ENCODE measurements at places on chromosomes 4 and X.

- DNase-seq: peak; percentile 79
Observed at GRCh38 chr4:107930821-107931774, at the start of gene CYP2U1. CYP2U1 (plus strand) TSS chr4:107931549; CDS start chr4:107931644, 95 bp downstream.

DNA sequence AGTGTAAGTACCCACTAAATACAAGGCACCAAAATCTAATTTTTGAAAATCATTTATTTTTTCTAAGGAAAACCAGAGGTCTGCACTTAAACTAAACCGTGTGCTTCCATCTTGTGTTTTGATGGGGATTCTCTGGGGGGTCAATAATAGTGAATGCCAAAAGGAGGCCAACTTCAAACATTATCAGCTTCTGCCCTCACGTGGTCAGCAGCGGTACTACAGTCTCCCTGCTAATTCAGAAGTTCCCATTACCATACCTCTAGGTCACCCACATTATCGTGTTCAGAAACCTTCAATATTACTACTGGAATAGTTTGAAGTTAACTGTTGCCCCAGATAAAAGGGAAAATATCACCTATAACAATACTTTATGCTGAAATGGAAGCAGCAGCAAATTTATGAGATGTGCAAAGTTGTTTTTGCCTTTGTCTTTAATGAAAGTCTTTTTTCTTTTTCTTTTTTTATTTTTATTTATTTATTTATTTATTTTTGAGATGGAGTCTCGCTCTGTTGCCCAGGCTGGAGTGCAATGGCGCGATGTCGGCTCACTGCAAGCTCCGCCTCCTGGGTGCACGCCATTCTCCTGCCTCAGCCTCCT, 17.3 kb downstream of the CTPS2 start:
- peak; percentile 66 for DNase-seq

DNA sequence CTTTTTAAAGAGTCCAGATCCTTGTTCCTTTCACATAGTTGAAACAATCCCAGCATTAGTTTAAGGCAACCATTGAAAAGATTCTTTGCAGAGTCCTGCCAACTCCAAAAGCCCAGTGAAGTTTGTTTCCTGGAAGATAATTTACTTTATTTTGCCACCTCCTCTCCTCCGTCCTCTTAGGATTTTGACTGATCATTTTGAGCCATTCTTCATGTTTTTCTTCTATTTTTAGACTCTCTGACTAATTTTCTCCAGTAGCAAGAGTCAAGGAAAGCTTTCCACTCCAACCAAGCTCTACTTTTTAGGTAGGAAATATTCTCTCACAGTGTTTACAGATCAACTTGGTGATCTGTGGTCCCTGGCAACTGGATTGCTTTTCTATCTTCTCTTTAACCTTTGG, 10.3 kb downstream of the NCBP2L start:
- DNase-seq: no peak

- DNase-seq: no peak
Observed at GRCh38 chr4:3725936-3726870, 40.0 kb upstream of the ADRA2C start.

GRCh38 chr4:79294064-79294463, 31.8 kb downstream of the NAA11 start:
- DNase-seq: no peak

GRCh38 chr4:112521123-112522023, 5.4 kb upstream of the NEUROG2 start:
- DNase-seq: no peak

DNA sequence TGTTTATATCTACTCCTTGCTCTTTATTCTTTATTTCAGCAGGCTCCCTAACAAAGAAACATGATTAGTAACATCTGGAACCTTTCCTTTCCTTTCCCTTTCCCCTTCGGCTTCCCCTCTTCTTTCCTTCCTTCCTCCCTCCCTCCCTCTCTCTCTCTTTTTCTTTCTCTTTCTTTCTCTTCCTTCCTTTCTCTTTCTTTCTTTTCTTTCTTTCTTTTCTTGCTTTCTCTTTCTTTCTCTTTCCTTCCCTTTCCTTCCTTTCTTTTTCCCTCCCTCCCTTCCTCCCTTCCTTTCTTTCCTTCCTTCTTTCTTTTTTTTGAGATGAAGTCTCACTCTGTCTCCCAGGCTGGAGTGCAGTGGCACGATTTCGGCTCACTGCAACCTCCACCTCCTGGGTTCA, 30.7 kb upstream of the RBMX start:
- no peak for DNase-seq

GRCh38 chr4:171846232-171846631, 33.0 kb downstream of the GALNTL6 start:
- DNase-seq: peak; percentile 51

GRCh38 chrX:129717892-129718291, 20.9 kb upstream of the XPNPEP2 start:
- DNase-seq: no peak

DNA sequence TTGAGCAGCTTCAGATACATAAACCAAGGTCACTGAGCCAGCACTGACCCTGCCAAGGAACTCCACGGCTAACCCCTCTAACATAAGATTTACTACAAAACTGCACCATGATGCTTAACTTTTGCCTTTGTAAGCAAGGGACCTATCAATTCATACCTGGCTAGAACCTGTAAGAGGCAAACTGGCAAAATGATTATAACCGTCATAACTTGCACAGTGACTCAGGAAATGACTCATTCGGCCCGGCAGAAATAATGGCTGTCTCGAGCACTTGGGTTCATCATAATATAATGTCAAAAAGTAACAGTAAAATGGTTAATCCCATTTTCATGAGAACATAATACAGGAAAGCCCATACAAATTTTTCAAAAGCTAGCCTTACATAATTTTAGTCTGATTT, 17.2 kb downstream of the RASGEF1B start:
- DNase-seq: no peak

- no peak for DNase-seq
Observed at GRCh38 chrX:115284877-115285276, 4.6 kb upstream of the LUZP4 start.

DNA sequence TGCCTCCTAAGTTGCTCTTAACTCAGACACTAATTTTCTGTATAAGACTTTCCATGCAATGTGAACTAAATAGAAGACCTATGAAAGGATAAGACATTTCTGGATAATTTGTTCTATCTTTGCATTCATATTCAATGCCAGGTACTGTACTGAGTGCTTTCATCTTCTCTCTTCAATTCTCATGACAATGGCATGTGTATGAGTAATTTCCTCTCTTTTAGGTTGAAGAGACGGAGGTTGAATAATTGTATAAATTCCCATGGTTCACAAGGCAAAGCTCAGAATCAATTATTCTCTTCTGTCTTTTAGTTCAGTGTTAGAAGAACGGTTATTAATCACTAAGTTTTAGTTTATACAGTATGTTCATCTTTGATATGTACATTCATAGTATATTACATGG, 29.3 kb upstream of the CFAP299 start:
- DNase-seq: no peak

GRCh38 chr4:175833574-175834311, 21.7 kb upstream of the GPM6A start:
- DNase-seq: no peak

DNA sequence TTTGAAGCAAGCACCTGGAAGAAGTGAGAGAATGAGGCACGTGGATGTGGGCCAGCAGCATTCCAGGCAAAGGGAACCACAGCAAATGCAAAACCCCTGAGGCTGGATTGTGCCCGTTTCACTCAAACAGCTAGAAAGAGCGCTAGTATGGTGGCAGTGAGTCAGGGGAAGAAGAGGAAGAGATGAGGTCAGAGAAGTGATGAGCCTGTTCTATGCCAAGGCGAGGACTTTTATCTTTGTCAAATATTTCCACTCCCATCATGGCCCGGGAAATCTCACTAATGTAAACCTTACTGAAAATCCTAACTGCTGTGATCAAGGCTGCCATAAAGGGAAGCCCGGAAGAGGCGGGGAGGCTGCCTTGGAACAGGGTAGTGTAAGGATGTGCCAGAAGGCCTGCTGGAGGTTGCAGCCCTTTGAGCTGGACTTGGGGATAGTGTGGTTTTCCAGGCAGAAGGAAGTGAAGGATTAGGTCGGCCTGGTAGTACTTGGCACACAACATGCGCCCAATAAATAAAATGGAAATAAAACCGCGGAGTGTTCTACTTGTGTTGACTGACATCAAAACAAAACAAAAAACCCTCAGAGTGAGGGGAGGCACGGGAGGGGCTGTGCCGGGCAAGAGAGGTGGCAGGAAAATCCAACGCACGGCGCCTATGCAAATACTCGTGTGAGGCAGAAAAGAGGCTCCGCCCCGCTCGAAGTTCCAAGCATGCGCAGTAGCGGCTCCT, 1.2 kb upstream of the CDK16 start:
- DNase-seq: peak; percentile 41

DNA sequence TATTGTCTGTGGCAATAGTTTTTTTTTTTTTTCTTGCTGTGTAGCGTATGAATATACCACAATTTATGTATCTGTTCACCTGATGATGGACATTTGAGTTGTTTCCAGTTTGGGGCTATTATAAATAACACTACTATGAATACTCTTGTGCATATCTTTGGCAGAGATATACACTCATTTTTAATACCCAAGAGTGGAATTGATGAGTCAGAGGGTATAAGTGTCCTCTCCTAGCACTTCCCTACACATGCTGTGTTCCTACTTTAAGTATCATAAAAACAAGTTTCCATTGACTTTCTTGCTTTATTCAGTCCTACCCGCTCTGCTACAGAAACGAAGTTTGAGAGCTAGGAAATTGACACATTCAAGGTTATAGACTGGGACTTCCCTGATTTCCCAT, 39.8 kb downstream of the XIAP start:
- no peak for DNase-seq

DNA sequence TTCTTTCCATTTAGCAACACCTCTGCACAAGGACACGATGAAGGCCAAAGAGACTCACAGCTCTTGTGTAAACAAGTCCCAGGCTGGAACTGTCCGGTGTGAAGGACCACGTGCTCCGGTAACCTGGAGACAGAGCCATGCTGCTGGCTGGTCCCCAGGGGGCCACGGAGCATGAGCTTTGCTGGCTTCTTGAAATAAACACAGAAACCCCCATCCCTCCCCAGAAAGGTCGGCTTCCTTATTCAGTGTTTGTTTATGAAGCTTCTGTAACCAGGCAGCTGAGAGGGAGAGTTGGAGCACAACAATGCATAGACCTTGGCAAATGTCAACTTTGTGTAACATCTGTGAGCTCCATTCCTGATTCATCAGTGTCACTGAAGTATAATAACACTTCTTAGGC, 109.4 kb downstream of the GPR143 start:
- no peak for DNase-seq

- DNase-seq: no peak
Observed at GRCh38 chrX:7115557-7115956, 32.0 kb upstream of the STS start.

DNA sequence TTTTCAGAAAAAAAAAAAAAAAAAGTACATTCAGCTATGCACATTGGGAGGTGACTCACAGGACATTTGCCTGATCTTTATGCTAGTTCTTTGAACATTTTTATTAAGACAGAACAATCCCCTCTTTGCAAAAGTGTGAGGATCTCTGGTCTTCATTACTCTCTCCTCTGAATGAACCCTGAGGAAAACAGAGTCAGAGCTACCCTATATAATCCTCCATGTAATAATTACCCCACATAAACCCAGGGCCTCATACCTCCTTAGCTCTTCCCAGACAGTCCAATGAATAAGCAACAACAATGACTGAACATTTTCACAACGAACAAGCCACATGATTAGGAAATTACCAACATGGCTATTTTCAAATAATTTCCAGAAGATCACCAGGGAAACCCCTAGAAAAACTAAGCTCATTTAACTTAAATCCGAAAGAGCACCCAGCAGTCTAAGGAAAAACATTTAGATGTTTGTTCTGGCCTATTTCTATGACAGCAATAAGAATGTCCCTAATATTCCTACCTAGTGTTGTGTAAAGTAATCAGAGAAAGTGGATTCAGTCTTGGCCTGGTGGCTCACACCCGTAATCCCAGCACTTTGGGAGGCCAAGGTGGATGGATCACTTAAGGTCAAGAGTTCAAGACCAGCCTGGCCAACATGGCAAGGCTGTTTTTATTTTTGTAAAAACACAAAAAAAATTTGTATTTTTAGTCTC, 37.8 kb downstream of the TBC1D9 start:
- DNase-seq: peak; percentile 40

DNA sequence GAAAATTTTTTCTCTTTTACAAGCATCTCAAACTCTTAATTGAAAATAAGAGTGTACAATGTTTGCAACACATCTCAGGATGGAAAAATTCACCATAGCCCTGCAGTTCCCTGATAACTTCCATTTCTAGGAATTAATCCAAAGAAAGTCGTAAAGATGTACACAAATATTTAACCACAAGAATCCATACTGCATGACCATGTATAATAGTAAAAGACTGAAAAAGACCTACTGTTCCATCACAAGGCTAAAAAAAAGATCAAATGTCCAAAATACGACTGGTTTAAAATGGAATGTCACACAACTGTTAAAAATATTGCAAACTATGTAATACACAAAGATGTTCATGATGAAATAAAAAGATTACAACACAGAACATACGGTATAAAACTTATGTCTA, 32.1 kb downstream of the HUWE1 start:
- no peak for DNase-seq

- DNase-seq: no peak
Observed at GRCh38 chr4:170015285-170015684, 10.9 kb downstream of the MFAP3L start.

DNA sequence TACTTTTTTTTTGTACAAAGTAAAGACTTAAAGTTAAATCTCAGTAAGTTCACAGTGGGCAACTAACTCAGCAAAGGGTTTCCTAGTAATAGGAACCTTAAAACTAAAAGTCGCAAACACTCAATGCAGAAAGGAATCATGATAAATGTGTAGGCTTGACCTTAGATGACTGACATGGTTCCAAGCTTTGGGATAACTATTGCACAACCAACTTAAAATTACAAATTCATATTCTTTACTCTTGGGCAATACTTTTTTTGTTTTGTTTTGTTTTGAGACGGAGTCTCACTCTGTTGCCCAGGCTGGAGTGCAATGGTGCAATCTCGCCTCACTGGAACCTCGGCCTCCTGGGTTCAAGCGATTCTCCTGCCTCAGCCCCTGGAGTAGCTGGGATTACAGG, 8.2 kb downstream of the ELOVL6 start:
- DNase-seq: peak; percentile 7

DNA sequence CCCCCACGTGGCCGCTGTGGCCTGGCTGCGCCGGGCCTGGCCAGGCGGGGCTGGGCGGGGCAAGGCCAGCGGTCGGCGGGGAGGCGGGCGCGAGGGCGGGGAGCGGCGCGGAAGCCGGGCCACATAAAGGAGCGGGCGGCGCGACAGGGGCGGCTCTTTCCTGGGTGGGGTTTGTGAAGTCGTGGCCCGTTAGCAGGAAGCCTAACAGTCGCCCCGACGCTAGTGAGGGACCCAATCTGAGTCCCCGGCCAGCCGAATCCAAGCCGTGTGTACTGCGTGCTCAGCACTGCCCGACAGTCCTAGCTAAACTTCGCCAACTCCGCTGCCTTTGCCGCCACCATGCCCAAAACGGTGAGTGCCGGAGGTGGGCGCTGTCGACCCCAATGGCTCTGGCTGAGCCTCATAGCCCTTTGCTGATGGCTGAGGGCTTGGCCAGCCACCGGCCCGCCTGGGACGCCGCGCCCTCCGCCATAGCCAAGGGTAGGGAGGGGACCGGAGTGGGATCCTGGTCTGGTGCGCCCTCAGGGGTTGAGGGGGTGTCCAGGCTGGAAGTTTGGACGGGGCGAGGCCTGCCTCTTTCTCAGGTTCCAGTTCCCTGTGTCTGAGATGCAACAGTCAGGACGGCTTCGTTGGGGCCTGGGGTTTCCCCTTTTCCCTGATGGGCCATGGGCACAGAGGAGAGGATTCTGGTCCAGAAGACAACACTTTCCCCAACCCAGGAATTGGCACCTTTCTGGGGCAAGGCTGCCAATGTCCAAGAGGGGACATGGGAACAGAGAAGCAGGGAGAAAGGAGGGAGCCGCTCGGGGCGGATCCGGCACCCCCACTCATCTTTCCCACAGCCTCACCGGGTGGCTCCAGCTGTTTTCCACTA, at the start of gene MSN:
Gene MSN, plus strand, starts transcription at position 152 of the 874 bp plus-strand sequence. Its CDS starts 188 bp downstream, at position 340.
- peak; percentile 88 for DNase-seq
